Cardiac septum (tissue), 1 donor: ENCODE measurements at places on chromosomes 11 and 22. TPM values are rescaled to one million over a fixed set of nuclear protein-coding genes. Genes with fewer than 3 reads are reported as not detected.

DNA sequence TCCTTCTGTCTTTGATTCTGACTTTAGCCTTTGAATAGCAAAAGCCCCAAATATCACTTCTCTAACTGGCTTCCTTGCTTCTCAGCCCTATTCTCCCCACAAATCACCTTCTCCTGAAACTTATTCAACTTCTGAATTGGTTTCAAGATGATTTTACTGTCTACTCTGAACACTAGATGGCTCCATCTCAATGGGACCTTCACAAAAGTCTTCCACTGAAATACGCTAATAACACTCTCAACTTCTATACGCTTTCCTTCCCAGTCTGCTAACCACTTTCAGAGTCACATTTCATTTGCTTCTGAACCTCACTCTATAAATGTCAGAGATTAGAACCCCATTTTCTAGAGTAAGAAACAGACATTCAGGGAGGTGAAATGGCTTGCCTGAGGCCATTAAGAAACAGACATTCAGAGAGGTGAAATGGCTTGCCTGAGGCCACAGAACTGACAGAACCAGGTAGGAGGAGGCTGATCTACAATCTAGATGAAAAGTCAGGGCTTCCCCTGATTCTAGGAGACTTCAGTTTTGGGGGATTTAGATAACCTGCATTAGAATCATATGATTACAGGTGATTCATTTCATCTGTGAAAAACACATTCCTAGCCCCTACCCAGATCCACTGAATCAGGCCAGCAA lies 20.6 kb downstream of the MORC2 start:
- DNase-seq: no peak

- no peak for DNase-seq
Observed at GRCh38 chr22:30968015-30968923, at the start of gene MORC2. MORC2 (minus strand) TSS chr22:30968774; CDS start chr22:30967889, 885 bp downstream.

GRCh38 chr11:6413791-6414201 lies 5.1 kb downstream of the APBB1 start:
- DNase-seq: no peak

The CXCR5 gene
- total RNA-seq: not detected

The OR4C46 gene
- total RNA-seq: not detected

DNA sequence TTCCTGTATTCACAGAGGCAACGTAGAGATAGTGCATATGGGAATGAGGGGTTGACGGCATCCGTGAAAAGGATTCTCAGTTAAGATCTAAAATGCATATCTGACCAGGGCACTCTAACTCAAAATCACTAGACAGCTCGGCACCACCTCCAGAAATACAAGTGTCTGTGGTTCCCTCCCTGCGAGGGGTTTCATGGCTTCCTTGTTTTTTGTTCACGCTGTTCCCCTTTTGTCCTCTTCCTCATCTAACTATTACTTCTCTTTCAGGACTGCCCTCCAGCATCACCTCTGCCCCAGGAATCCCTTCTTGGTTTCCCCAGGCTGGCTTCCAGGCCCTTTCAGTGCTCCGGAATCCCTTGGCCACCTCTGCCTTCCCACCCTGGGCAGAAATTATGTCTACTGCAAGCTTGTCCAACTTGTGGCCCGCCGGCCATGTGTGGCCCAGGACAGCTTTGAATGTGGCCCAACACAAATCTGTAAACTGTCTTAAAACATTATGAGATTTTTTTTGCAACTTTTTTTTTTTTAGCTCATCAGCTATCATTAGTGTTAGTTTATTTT lies 159.9 kb downstream of the FBXO7 start:
- no peak for DNase-seq

DNA sequence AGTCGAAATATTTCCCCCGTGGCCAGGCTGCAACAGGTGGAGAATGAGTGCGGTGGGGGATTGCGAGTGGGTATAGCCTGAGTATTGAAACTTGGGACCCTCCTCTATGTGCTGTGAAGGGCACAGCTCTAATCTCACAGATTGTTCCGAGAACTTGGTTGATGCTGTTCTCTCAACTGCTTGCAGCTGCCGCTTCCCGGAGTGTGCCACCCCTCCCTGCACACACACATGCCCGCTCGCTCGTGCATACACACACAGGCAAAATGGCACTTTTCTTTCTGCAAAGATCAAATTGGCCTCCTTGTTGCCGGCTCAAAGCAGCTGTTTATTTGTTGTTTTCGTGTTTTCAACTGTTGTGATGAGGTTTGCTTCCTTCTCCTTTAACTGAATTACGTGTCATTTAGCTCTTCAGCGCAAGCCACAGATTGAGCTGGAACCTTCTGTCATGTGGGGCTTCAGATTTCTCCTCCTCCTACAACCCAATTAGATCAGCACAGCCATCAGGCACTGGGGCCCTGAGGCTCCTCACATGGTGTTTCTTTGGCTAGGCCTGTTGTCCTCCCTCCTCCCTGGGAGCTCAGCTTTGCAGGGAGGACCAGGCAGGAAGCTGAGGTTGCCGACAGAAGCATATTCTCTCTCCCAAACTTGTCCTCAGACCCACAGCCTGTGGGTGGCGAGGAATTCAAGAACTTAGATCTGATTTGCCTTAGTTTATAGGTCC lies 13.9 kb upstream of the B3GAT1 start:
- no peak for DNase-seq

The CCDC86 gene
- 10.3 TPM for total RNA-seq
